ENCODE measurements at places on chromosomes 16 and 17.

GRCh38 chr16:28925386-28926228, 569 bp upstream of the RABEP2 start:
- peak; percentile 66 for DNase-seq

- DNase-seq = no peak
These were observed 15.5 kb upstream of the AXIN2 start for GRCh38 chr17:65576939-65577338.

- DNase-seq = no peak
These were observed 131.6 kb upstream of the PLCG2 start for GRCh38 chr16:81647527-81647926.

DNA sequence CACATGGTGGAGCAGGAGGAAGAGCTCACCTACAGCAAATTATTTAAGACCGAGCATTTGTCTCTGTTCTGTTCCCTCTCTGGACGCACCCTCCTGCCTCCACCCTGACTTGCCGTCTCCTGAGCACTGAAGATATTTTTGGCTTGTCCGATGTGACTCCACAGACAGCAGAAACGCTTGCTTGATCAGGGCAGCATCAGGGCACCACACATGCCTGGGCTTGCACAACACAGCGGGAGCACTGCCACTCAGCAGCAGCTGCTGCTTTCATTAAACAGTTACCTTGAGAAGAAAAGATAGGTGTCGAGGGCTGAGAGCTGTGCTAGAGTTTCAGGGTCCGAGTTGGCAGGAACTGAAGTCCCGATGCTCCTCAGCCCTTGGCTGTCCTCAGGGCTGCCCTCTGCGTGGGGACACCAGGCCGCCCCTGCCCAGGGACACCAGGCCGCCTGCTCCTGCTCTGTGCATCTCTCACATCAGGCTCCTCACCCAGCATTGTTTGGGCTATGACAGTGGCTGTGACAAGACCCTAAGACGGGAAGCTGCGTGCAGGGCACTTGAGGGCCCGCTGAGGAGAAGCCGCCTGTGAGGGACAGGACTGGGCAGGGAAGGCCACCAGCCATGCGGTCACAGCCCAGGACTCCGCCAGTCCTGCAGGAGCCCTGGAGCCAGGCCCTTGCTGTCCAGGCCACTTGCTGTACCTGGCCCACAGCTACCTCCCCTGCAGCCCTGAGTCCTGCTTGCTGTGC, 21.3 kb upstream of the CDH15 start:
- DNase-seq = no peak

DNA sequence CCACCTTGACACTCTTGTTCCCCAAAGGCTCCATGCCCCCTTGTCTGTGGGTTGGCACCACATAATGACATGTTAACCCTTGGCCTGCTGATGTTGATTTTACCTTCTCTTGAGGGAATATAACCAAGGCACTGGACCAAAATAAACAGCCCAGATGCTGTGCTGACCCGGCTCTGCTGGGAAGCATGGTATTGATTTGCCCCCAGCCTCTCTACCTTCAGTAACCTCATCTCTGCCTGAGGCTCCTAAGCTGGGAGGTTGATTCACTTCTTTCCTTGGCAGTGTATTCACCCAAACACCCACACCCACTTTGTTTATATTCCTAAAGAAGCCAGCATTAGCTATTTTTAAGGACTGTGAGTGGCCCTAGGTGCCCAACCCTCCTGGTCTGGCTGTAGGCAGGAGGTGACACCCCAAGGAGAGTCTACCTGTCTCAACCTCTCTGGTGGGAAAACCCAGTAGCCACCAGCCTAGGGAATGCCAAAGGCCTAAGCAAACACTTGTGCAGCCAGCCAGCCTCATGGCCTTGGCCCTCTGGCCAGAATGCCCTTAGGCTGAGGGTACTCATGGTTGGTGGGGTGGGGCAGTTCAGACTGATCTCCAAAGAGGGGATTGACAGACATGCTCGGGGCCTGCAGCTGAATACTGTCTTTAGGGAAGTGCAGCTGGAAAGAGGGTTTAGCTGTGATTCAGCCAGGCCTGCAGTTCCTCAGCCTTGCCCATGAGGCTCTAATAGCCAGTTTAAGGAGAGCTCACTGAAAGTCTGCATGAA, 42.7 kb downstream of the GNAO1 start:
- DNase-seq = no peak

GRCh38 chr17:72717276-72717675, 375.2 kb downstream of the SLC39A11 start:
- no peak for DNase-seq

- DNase-seq = peak; percentile 36
These were observed 681 bp downstream of the TMEM102 start for GRCh38 chr17:7435676-7436555.

- DNase-seq = no peak
These were observed 109.6 kb upstream of the GOT2 start for GRCh38 chr16:58843675-58844074.

- peak; percentile 76 for DNase-seq
These were observed 1.6 kb downstream of the PITPNC1 start for GRCh38 chr17:67378454-67379250.

DNA sequence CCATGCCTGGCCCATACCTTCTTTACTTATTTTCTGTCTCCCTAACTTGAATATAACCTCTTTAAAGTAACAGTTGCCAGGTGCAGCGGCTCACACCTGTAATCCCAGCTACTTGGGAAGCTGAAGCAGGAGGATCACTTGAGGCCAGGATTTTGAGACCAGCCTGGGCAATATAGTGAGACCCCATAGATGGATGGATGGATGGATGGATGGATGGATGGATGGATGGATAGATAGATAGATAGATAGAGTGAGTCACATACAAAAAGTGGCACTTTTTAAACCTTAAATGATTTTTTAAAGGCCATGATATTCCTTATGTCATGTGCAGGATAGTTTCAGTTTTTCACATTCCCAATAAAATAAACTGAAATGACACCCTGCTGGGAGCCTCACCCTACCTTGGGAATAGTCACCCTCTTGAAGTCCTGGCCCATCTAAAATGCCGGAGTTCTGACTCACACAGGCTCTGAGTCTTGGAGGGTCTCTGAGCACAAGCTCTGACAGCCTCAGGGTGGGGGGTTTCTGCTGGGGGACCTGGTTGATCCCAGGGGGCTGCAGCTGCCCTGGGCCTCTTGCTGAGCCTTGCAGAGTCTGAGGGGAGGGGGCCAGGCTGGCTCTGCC, 26.2 kb downstream of the CPNE2 start:
- no peak for DNase-seq

GRCh38 chr16:61915569-61915968, 120.7 kb downstream of the CDH8 start:
- no peak for DNase-seq

- DNase-seq = no peak
These were observed 4.0 kb downstream of the GLOD4 start for GRCh38 chr17:778096-778495.

DNA sequence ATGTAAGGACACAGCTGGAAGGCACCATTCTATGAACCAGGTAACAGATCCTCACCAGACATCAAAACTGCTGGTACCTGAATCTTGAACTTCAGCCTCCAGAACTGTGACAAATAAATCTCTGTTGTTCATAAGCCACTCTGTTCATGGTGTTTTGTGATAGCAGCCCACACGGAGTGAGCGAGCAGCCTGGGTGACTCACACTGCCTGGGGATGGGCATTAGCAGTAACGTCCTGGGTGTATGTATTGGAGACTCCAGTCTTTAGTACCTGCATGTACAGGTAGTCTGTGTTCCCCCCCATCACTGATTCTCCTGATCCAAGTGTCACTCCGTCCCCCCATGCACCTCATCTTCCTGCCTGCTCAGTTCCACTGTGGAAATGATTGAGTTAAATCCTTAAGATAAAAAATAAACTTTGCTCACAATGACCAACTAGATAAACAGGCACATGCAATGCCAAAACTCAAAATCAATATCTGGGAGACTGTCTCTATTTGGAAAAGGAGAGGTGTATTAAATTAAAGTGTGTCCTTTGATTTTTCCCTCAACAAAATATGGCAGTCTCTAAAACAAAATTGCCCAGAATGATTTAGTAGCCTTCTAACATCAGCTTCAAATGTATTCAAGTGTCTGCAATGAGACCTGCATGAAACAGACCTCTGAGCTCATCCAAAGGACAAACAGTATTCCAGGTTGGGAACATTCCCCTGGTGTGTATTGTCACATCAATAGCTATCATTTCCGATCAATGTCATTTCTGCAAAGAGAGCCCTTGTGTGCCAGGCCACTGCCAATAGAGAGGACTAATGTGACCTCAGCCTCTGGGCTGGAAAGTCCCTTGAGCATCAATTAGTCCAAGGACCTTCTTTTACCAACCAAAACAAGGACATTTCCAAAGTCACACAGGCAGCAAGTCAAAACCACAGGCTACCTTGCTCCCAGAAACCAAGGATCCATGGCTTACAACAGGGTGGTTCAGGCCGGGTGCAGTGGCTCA, 12.2 kb upstream of the VAT1L start:
- no peak for DNase-seq

DNA sequence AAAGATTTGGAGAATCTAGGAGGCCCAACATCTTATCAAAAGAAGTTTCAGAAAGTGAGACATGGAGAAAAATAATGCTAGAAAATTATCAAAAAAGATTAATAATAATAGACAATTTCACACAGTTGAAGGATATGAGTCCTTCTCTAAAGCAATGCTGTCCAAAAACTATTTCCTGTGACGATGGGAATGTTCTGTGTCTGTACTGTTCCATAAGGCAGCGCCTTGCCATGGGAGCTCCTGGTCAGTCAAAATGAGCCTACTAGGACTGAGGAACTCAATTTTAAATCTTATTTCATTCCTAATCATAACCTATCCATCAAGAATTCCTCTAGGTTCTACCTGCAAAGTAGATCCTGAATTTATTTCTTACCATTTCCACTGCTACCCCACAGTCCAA, 49.0 kb downstream of the CACNG1 start:
- DNase-seq = no peak

DNA sequence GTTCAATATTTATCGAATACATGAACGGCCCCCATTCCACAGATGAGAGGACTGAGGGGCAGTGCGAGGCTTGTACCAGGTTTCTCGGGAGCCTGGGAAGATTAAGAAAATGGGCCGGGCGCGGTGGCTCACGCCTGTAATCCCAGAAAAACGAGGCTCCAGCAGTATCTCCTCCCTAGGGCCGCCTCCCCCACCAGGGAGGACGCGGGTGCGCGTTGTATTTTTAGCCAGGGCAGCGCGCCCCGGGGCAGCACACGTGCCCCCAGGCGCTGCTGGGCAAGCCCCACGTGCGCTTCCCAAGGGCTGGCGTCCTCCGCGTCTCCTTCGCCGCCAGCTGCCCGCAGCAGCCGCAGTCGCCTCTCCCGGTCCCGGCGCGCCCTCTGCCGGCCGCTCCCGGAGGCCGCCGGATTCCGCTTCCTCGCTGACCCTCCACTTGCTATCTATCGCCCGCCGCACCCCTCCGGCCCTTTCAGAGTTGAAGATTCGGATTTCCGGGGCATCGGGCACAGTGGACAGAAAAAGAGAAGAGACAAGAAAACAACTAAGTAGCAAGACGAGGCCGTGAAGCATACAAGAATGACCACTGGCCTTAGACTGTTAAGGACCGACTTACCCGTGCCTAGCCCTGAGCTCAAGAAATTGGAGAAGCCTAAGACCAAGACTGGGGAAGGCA, 1.9 kb upstream of the YBX2 start:
- DNase-seq = peak; percentile 59

- no peak for DNase-seq
These were observed 22.9 kb upstream of the CDH13 start for GRCh38 chr16:82603784-82604411.

GRCh38 chr16:65658349-65658748, 536.5 kb upstream of the CDH11 start:
- no peak for DNase-seq

- DNase-seq = no peak
These were observed 13.3 kb upstream of the ABR start for GRCh38 chr17:1192911-1193699.

DNA sequence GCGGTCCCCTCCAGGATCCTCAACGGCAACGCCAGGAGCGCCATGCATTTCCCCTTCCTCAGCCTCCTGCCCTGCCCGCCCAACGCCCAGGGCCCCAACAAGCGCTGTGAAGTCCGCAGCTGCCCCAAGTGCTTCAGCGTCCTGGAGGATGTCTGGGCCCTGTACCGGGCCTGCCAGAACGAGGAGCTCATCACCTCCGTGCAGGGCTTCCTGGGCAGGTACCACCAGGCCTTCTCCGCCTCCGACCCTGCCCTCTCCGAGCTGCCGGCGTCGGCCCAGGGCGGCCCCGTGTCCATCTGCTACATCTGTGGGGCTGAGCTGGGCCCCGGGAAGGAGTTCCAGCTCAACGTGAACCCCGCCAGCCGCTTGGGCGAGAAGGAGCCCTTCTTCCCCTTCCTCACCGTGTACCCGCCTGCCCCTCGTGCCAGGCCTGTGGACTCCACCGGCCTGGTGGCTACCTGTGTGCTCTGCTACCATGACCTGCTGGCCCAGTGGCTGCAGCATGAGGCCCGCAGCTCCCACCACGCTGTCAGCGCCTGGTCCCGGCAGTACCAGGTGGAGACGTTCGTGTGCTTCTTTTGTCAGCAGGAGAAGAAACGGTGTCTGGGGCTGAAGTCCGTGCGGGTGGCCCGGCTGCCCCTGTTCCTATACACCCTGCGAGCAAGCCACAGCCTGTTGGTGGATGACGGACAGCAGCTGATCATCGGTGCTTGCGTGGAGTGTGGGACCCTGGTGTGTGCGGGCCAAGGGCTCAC, 58.9 kb upstream of the CIBAR2 start:
- no peak for DNase-seq

GRCh38 chr17:65230040-65230439, 92.9 kb downstream of the RGS9 start:
- DNase-seq = no peak

DNA sequence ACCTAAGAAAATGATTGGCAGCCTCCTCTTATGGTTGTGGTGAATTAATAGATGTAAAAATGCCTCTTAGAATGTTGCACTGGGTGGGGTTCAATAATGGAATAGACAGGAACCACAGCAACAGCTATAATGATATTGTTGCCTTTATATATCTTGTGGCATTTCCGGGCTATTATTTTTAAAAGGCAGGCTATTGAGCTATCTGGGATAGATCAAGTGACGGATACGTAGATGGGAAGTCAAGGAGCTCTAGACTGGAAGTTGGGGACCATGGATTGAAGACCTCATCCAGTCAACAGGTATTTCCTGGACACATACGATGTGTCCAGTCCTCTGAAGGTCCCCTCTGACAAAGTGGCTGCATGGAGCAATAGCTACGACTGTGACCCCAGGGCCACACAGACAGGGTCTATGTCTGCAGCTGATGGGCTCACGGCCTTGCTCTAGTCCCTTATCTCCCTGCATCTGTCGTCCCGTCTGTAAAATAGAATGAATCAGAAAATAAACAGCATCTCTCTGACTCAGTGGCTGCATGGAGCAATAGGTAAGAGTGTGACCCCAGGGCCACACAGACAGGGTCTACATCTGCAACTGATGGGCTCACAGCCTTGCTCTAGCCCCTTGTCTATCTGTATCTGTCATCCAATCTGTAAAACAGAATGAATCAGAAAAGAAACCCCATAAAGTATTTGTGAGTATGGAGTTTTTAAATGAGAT, 117.7 kb upstream of the FOXF1 start:
- DNase-seq = no peak

All from activated T-cell treated with anti-CD3 and anti-CD28 coated beads for 1 hour (primary cell).